ENCODE measurements at places on chromosomes 3 and 15.

DNA sequence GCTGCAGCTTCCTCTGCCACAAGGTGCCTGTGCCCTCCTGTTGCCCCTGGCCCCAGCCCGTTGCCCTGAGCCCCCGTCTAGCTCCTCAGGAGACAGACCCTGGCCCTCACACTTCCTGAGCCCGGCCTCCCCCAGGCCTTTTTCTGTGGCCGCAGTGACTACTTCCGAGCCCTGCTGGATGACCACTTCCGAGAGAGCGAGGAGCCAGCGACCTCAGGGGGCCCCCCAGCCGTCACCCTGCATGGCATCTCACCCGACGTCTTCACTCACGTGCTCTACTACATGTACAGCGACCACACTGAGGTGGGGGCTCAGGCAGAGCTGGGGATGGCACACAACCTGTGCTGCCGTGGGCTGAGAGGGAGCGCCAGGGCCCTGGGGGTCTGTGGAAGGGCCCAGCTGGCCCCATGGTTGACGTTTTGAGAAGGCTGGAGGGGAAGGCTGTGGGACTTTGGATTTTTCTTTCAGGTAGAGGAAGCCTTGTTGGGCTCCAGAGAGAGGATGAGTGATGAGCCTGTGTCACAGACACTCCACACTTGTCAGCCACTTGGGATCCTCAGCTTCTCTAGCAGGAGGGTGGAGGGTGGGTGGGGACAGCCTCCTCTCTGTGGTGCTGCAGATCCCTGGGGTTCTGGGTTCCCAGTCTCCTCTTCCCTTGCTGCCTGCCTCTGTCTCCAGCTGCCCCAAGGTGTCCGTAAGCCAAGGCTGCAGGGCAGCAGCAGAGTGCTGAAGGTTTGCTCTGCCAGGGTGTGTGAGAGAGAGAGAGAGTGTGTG is 5.0 kb downstream of the ABTB1 start:
- peak; percentile 16 for DNase-seq

- no peak for DNase-seq
Observed at GRCh38 chr15:51600114-51600513, 22.5 kb downstream of the DMXL2 start.

- DNase-seq: no peak
Observed at GRCh38 chr15:67813104-67813634, 12.1 kb upstream of the SKOR1 start.

DNA sequence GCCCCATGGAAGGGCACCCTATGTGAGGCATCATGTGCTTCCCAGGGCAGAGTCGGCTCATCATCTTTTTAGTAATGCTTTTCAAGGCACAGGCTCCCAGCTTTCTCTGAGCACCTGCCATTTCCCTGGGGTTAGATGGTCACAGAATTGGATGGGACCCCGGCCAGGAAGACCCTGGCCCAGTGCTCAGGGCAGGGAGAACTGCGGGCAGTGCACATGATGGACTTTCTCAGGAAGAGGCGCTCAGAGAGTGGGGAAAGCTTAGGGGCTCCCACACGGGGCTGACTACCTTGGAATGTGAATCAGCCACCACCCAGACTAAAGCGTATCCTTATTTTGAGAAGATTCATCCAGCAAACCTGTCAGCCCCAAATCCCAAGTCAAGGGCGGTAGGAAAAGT is 16.5 kb upstream of the SKOR1 start:
- DNase-seq: no peak

- no peak for DNase-seq
Observed at GRCh38 chr15:54289590-54290136, 311.4 kb downstream of the UNC13C start.

Measured in omental fat pad (tissue), 4 donors.